Stimulated activated CD8-positive, alpha-beta memory T cell treated with anti-CD3 and anti-CD28 coated beads, Interleukin-4, amount 100 ng/mL, for 48 hours (primary cell): ENCODE measurements at places on chromosomes 6 and 20.

DNA sequence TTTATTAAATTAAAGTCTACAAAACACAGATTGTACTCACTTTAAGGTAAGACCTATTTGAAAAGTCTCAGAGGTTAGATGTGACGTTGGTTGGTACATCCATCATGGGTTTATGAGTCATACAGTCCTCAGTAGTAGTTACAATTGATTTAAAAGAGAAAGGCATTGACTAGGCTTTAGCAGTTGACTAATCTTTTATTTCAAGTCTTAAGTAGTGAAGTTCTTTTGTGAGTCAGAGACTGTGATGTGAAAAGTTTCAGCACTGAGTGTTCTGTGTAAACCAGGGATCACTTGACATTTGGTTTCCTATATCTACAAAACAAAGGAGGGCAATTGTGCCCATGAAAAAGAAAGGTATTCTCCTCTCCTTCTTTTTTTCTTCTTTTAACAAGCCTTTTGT is 221.3 kb downstream of the GRIK2 start:
- DNase-seq: no peak

DNA sequence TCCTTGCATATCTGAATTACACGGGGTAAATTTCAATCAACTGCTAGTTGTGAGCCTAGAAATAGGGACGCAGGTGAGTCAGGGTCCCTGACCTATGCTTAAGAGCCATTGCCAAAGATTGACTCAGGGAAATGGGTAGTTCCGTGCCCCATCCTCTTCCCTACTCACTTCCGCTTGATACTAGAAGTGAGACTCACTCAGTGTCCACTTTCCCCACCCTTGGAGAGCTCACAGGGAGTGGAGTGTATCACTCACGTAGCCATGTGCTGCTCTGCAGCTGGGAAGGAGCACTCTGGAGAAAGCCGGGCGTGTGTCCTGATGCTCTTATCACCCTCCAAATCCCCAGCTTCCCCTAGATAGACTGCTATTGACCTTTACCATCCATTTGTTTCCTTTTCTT is 543 bp upstream of the MUC22 start:
- DNase-seq: no peak

- no peak for DNase-seq
Measured at GRCh38 chr6:150732765-150733539, 132.6 kb upstream of the MTHFD1L start.

DNA sequence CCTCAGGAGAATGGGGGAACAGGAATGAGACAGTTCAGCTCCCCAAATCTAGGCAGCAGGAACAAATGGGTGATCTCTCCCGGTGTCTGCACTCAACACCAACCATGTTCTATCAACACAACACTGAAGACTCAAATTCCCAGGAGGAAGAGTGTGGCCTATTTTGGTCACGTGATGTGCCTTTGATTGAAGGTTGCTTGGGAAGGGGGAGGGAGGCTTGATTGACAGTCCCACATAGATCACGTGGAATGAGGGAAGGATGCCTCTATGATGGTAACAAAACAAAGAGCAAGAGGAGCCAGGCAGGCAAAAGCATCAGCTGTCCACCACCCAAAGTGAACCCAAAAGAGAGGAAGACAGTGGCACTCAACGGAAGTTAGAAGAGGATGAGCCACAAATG is 364.8 kb downstream of the KIF16B start:
- no peak for DNase-seq

DNA sequence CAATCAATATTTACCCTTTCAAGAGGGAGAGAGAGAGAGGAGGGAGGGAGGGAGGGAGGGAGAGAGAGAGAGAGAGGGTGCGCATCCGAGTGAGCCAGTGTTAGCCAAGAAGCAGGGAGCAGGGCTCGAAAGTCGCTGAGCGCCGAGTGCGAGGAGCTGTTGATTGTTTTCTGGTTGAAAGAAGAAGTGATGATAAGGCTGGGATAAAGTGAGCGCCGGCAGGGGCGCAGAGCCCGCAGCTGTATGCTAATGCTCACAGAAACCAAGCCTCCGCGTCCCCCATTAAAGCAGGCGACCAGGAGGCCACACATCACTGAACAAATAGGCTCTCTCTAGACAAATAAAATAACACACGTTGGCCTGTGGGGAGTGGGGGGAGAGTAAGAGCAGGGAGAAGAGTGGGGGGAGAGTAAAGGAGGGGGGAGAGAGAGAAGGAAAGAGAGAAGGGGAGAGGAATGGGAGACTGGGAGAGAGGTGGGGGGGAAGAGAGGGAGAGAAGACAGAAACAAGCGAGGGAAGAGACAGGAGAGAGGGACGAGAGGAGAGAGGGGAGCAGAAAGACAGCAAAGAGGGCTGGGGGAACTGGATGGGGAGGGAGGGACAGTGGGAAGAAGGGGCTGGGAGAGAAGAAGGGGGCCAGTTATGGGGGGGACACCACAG is 5.0 kb upstream of the INSM1 start:
- peak; percentile 37 for DNase-seq
